Left colon (tissue), 2 donors: ENCODE measurements at places on chromosomes 11 and 22. TPM values are rescaled to one million over a fixed set of nuclear protein-coding genes. Genes with fewer than 3 reads are reported as not detected.

- no peak for DNase-seq
These were observed 10.1 kb upstream of the RAB3IL1 start for GRCh38 chr11:61927501-61927900.

GRCh38 chr22:46010951-46011626, 34.1 kb upstream of the WNT7B start:
- peak; percentile 24 for DNase-seq

GRCh38 chr11:45475173-45475572, 189.0 kb upstream of the SYT13 start:
- DNase-seq = no peak

The TMEM191B gene
- total RNA-seq = 2.1 TPM

DNA sequence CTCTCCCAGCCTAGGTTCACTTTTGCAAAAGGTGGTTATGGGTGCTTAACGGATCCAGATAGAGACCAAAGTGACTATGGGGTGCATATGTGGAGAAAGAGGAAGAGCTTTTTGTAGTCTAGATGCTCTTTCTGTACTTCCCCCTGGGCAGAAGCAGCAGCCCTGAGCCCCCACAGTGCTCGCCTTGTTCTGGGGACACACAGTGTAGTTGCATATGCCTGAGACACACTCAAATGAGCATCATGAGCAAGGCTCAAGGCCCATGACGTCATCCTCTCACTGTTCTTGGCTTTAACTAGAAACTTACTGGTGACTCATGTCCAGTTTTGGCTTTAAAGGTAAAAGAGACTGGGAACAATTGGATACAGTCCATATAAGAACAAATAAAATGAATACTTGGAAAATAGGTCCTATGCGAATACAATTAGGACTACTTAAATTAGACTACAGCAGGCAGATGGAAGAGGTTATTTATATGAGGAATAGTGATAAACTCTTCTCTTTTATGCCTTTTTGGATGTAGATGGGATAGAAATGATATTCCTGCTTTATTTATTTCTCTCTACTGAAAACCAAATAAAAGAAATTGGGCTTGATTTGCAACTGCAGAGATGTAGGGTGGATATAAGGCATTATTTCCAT, 20.1 kb upstream of the PEX26 start:
- peak; percentile 46 for DNase-seq

GRCh38 chr22:24937114-24937513, 9.4 kb downstream of the LHFPL7 start:
- no peak for DNase-seq

The OR51E1 gene
- 0.64 TPM for total RNA-seq
